HS-5 (cell line): ENCODE measurements at places on chromosomes 1 and 21.

DNA sequence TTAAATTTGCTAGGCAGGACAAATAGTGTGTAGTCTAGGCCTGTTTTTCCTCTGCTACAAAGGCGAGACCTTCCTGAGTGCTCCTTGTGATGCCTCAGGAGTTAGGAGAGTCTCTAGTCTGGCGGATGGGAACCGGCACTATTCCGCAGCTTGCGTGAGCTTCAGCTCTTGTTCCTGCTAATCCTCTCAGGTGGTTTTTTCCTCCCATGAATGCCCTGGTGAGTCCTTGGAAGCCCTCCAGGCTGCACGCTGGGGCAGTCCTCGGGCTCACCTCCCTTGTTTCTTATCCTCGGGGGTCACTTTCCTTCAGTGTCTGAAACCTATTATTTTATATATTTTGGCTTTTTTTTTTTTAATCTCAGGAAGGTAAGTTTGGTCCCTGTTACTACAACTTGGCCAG is 28.2 kb downstream of the UTS2 start:
- DNase-seq: no peak

- no peak for DNase-seq
Observed at GRCh38 chr1:97427371-97427770, 493.5 kb downstream of the DPYD start.

- no peak for DNase-seq
Observed at GRCh38 chr1:46080257-46080656, 52.2 kb downstream of the PIK3R3 start.

DNA sequence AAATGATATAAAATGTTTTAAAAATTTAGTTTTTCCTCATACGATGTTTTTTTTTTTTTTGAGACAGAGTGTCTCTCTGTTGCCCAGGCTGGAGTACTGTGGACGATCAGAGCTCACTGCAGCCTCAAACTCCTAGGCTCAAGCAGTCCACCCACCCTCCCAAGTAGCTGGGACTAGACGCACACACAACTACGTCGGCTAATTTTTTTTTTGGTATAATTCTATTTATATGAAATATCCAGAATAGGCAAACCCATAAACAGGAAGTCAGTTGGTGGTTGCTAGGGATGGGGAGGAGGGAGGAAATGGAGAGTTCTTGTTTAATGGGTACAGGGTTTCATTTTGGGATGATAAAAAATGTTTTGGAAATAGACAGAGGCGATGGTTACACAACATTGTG is 56.5 kb downstream of the WARS2 start:
- no peak for DNase-seq

- DNase-seq: no peak
Observed at GRCh38 chr1:6184083-6184783, 4.1 kb upstream of the CHD5 start.

DNA sequence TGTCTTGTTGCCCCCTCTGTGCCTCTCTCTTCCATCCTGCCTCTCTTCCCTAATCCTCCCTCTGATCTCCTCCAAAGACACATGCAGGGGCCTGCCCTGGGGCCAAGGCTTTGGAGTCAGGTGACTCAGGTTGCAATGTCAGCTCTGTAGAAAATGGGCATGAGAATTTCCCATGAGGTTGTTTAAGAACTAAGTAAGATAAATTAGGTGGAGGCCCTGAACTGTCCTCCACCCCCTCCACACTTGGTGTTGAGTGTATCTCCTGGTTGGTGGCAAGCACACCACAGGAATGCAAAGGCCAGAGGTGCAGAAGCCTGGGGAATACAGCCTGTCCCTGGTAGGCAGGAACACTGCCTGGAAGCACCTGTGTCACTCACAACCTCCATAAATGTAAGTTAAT is 63.9 kb upstream of the GRIK3 start:
- no peak for DNase-seq

GRCh38 chr1:98382586-98382985 is 278.9 kb upstream of the SNX7 start:
- no peak for DNase-seq
